Left lobe of liver (tissue), 2 donors: ENCODE measurements at places on chromosomes 11 and 22.

DNA sequence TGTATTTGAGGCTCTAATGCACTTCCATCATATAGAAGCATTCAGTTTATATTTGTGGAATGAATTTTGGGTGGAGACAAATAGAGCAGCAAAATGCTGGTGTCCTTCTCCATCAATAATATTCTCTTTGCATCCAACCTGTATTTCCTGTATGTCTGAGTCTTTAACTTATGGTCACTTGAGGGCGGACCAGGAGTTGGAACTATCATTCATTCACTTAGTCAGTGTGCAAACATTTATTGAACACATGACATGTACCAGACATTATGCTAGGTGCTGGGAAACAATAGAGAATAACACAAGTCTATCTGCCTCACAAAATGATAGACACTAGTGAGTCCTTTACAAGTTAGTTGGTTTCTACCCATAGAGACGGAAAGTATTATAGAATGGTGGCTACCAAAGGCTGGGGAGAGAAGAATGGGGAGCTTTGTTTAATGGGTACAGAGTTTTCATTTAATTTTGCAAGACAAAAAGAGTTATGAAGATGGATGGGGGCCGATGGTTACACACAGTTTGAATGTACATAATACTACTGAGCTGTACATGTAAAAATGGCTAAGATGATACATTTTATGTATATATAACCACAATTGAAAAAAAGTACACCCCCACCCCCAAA is 4.6 kb upstream of the TMEM123 start:
- no peak for DNase-seq

- no peak for DNase-seq
Observed at GRCh38 chr11:74860743-74861142, 88.1 kb downstream of the XRRA1 start.

DNA sequence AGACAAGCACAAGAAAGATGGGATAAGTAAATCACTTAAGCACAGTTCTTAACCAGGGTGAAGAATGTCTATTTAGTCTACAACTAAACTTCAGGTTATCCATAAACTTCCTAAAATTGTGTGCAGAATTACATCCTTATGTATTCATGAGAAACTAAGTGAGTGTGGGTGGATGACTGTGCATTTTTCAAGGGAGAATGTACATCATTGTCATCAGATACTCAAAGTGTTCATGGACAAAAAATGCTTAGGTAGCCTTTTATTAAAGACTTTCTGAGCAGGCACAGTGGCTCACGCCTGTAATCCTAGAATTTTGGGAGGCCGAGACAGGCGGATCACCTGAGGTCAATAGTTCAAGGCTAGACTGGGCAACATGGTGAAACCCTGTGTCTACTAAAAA is 2023.8 kb downstream of the LRRC4C start:
- DNase-seq: no peak

DNA sequence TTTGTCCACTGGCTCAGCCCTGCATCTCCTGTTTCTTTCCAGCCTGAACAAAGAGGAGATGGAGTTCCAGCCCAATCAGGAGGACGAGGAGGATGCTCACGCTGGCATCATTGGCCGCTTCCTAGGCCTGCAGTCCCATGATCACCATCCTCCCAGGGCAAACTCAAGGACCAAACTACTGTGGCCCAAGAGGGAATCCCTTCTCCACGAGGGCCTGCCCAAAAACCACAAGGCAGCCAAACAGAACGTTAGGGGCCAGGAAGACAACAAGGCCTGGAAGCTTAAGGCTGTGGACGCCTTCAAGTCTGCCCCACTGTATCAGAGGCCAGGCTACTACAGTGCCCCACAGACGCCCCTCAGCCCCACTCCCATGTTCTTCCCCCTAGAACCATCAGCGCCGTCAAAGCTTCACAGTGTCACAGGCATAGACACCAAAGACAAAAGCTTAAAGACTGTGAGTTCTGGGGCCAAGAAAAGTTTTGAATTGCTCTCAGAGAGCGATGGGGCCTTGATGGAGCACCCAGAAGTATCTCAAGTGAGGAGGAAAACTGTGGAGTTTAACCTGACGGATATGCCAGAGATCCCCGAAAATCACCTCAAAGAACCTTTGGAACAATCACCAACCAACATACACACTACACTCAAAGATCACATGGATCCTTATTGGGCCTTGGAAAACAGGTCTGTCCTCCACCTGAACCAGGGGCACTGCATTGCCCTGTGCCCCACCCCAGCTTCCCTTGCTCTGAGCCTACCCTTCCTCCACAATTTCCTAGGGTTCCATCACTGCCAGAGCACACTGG is 5.0 kb downstream of the FTH1 start:
- DNase-seq: peak; percentile 45

- no peak for DNase-seq
Observed at GRCh38 chr11:832529-833113, at the start of gene CD151. CD151 (plus strand) TSS chr11:832952; CDS start chr11:836070, 3,118 bp downstream.

DNA sequence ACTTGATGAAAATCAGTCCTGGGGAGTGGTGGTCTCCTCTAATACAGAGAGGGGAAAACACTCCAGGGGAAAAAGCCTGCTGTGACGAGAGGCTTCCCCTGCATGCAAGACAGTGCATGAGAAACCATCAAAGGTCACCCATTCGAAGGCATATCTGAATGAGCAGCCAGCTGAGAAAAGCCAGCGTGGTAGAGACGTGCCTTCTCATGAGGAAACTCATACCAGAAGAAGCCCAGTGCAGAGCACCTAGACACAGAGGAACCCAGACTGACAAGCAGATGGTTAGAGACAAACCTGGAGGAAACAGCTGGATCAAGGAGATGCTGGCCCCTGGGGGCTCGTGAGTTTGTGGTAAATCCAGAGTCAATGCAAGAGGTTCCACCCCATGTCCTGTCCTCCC is 534.8 kb downstream of the BRD1 start:
- peak; percentile 11 for DNase-seq

DNA sequence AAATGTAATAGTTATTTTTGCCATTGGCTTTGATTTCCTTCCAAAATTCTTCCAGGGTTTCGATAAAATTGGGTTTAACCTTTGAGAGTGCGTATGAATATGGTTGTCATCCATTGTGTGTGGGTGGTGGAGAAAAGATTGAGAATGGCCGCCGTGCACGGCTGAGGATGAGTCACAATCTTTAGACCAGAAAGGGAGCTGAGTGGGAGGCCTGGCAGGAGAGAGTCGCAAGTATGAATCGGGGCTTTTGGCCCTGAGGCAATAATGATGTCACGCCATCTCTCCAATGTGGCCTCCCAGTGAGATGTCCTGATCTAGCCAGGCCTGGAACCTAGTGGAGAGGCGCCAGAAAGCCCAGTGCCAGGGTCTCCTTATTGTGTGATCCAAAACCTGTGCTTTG is 33.1 kb upstream of the SMPD1 start:
- no peak for DNase-seq

DNA sequence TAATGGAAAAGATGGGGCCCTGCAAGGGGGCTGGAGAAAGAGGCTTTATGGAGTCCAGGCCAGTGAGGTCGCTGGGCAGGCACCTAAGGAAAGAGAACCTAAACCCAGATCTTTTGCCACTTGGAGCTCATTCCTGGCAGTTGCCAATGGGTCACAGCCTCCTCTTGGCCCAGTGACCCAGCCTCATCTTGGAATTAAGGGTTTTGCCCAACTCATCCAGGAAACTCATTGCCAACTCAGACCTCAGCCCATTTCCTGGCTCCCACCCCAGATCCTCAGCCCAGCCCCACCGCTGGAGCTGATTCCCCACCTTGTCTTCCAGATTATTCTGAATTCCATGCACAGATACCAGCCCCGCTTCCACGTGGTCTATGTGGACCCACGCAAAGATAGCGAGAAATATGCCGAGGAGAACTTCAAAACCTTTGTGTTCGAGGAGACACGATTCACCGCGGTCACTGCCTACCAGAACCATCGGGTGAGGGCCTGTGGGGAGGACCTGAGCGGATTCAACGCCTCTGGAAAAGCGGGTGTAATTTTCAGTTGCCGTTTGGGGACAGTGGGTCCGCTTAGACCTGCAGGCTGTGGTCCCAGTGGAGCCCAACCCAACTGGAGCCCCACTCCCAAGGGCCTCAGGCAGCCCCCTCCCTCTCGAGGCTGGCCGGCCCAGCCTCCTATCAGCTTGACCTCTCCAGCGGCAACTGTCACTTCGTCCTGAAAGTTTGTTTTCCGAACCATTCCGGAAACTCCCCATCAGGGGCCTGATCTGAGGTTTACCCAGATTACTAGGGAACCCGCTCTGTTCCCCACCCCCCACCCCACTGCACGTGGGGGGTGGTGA is 4.3 kb downstream of the TBX1 start:
- DNase-seq: no peak

DNA sequence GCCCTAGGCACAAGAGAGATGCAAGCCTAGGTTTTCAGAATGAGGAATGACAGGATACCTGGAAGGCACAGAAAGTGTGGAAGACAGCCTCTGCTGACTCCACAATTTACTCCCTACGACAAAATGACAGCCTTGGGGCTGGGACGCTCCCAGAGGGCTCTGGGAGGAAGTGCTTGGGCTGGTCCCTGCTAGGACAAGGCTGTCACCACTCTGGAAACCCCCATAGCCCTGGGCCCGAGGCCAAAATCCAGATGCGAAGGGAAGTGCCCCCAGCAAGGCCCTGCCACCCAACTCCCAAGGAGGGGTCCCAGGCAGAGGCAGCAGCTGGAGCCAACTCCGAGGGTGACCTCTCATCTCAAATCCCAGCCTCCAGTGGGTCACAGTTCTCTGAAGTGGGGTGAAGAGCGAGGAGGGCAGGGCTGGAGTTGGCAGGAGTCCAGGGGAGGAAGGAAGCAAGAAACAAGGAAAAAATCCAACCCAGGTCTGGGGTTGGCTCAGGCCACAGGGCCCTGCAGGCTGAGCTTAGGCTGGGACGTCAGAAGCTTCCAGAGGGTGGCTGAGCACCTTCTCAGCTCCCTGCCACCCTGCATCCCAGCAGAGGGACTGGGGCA is 6.3 kb upstream of the CDC42EP2 start:
- peak; percentile 55 for DNase-seq

- DNase-seq: no peak
Observed at GRCh38 chr11:61037441-61038093, 64.7 kb upstream of the CD5 start.

- DNase-seq: no peak
Observed at GRCh38 chr11:106937111-106937510, 81.2 kb downstream of the GUCY1A2 start.

DNA sequence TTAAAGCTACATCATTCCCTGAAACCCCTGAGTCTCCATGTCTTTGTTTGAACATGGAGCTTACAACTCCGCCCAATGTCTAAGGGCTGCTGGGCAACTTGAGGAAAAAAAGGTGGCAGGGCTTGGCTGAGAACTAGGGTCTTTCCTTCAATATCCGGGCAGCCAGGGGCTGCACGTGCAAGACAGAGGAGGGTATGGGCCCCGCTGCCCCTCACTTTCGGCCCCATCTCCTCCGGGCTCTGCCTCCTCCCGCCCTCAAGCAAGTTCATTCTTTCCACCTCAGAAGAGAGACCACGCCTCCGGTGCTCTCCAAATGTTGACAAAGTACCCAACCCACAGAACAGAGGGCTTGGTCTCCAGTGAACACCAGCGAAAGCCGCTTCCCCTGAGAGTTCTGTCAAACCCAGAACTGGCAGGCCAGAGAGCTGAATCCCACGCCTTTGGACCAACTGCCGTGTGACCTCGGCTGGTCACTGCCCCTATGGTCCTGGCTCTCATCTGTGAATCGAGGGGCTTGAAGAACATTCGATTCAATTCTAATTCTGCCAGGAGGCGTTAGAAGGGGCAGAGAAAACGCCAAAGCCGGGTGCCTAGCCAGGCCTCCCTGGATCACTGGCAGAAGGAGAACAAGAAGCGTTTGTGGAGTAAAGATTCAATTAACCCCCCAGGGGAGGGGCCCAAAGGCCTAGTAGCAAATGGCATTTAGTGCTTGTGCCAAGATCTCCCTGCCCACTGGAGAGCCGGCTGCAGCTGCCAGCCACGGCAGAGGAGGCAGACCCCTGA is 7.3 kb downstream of the PDGFB start:
- no peak for DNase-seq

DNA sequence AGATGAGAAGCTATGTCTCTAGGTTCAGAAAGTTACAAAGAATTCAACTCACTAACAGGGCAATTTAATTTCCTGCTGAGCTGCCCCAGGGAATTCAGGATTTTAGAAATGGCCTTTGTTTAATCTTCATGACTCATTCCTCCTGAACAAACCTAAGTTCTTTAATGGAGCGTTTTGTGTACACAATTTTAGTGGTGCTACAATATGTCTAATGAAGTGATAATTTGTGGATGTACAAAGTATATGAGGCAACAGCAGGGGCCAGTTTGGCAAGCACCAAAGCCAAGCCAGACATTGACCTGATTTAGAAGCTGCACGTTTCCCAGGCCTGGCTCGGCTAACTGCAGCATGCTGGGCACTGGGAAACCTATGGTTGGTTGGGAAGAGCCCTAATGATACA is 34.4 kb upstream of the HEPHL1 start:
- no peak for DNase-seq

DNA sequence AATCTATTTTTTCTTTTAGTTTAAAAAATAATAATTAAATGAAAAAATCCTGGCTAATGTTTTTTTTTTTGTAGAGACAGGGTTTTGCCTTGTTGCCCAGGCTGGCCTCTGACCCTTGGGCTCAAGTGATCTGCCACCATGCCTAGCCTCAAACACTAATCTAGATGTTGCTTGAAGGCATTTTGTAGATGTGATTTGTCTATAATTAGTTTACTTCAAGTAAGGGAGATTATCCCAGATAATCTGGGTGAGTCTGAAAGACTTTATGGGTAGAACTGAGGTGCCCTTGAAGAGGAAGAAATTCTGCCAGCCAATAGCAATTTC is 38.6 kb upstream of the RBFOX2 start:
- no peak for DNase-seq

GRCh38 chr11:60077981-60078380 is 10.5 kb upstream of the MS4A2 start:
- DNase-seq: no peak

DNA sequence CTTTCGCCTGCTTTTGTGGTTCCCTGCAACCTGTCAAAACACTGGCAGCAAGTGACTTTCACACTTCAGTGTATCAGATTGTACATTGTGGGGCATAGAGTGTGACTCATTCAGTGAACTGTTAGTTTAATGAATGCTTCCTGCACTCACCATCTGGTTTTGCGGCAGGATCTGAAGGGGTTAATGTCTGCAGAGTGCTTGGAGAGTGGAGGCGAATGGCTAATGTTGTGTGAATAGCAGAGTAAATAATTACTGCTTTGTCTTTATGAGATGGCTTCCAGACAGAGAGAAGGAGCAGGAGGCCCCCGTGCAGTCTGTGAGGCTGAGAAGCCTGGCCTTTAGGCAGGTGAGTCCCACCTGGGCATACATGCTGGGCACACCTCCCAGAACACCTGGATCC is 454.3 kb upstream of the KIRREL3 start:
- DNase-seq: no peak

GRCh38 chr11:8839957-8840945 is 70.7 kb upstream of the AKIP1 start:
- peak; percentile 16 for DNase-seq
